ENCODE measurements at places on chromosomes 7 and 10.

DNA sequence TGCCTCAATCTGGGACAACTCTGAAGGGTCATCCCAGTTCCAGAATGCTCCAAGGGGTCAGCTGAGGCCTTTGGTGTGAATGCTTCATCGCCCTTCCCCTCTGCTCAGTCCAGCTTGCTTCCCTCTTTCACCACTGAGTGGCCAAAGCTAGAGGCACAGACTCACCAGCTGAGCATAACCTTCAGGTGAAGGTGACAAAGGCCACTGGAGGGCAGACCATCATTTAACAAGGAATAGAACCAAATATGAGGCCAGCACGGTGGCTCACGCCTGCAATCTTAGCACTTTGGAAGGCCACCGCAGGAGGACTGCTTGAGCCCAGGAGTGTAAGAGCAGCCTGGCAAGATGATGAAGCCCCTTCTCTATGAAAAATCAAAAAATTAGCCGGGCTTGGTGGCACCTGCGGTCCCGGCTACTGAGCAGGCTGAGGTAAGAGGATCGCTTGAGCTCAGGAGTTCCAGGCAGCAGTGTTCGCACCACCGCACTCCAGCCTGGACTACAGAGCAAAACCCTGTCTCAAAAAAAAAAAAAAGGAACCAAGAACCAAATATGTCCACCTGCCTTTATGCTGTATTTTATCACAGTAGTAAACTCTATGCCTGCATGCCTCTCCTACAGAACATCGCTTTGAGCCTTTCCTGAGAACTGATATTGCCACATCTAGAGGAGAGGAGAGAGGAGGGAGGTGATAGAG lies 13.4 kb downstream of the PRKAG2 start:
- DNase-seq: peak; percentile 24

DNA sequence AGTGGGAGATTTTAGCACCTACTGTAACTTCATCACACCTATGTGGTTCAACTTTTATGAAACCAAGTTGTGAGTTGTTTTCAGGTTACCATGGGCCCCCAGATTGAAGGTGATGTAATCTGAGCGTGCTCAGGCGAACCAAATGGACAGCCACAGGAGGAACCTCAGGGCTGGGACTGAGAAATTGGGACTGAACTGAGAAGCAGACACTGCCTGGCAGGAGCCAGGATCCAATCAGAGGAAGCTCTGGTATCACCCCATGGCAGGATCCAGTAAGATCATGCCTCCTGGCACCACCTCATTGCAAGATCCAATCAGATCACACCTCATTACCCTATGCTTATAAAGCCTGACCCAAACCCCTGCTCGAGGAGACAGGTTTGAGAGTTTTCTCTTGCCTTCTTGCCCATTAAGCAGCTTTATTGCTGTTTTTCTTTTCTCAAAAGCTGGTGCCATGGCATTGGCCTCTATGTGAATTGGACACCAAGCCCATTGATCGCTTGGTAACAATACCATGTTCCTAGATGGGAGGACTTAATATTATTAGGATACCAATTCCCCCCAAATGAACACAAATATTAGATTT lies 43.2 kb upstream of the GDF10 start:
- peak; percentile 69 for DNase-seq

GRCh38 chr7:137439829-137440825 lies 96.6 kb upstream of the PTN start:
- no peak for DNase-seq

- DNase-seq: no peak
These were observed 28.2 kb upstream of the PRKAR2B start for GRCh38 chr7:107016312-107016711.

GRCh38 chr10:78688901-78689583 lies 379.7 kb upstream of the ZMIZ1 start:
- DNase-seq: no peak

DNA sequence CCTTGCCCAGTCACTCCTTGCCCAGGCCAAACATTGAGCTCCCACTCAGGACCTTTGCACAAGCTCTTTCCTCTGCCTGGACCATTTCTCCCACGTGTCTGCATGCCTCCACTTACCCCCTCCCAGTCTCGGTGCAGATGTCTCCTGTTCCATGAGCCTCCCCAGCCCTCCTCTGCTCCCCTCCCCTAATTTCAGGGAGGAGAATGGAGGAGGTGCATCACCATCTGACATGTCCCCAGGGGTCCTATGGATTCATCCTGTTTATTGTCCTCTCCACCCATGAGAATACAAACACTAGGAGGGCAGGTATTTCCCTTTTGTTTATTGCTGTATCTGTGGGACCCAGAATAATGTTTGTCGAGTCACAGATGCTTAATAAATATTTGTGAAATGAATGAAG lies 8.6 kb upstream of the GRID2IP start:
- DNase-seq: no peak

DNA sequence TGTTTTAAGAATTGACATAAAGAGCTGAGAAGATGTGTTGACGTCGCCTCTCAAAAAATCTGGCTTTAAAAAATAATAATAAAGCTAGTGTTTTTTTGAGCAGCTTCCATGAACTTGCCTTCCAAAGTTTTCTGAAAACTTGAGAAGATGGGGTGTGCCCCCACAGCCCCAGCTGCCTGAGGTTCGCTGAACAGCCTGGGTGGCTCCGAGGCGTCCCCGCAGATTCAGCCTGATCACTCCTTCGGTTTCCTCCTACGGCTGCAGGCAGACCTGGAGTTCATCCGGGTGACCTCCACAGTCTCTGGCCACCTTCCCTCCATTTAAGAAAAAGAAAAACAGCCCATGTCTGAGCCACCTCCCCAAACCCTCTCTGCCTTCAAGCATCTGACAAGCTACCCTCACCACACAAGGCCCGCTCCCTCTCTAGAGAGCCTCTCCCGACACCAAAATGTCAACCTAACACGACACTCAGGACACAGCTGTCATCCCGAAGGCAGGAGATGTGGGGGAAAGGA lies 177.8 kb downstream of the PTPRN2 start:
- no peak for DNase-seq

- DNase-seq: no peak
These were observed 192.9 kb downstream of the PTPN20 start for GRCh38 chr10:47104151-47104605.

DNA sequence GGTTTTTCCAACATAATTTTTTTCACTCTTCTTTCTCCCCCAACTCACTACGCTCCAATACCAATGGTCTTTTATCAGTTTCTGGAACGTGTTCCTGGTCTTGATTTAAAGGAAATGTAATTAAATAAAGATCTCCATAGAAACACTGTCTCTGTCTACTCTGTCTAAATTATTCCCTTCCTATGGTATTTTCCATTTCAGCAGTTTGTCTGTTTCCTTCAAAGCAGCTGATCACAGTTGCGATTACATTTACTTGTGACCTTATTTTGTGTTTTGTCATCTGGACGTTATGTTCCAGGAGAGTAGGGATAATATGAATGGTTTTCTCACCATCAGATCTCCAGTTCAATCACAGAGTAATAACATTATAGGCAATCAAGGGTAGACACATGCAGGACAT lies 359.2 kb downstream of the NRG3 start:
- no peak for DNase-seq
